ENCODE measurements at places on chromosomes 12 and 14. TPM values are rescaled to one million over a fixed set of nuclear protein-coding genes. Genes with fewer than 3 reads are reported as not detected.

GRCh38 chr14:86625637-86626036 is 1095.7 kb downstream of the FLRT2 start:
- no peak for DNase-seq

- DNase-seq: no peak
These were observed 210.6 kb upstream of the ABCD2 start for GRCh38 chr12:39830171-39830570.

- no peak for DNase-seq
These were observed 144.0 kb downstream of the SEC23A start for GRCh38 chr14:38959021-38959420.

The IFNG gene
- not detected for total RNA-seq

The CACNA1C gene
- not detected for total RNA-seq

GRCh38 chr12:6903722-6904121 is 900 bp upstream of the LRRC23 start:
- DNase-seq: peak; percentile 77
